ENCODE measurements at places on chromosomes 3 and 15. TPM values are rescaled to one million over a fixed set of nuclear protein-coding genes. Genes with fewer than 3 reads are reported as not detected.

Gene LAMB2
- total RNA-seq = not detected

DNA sequence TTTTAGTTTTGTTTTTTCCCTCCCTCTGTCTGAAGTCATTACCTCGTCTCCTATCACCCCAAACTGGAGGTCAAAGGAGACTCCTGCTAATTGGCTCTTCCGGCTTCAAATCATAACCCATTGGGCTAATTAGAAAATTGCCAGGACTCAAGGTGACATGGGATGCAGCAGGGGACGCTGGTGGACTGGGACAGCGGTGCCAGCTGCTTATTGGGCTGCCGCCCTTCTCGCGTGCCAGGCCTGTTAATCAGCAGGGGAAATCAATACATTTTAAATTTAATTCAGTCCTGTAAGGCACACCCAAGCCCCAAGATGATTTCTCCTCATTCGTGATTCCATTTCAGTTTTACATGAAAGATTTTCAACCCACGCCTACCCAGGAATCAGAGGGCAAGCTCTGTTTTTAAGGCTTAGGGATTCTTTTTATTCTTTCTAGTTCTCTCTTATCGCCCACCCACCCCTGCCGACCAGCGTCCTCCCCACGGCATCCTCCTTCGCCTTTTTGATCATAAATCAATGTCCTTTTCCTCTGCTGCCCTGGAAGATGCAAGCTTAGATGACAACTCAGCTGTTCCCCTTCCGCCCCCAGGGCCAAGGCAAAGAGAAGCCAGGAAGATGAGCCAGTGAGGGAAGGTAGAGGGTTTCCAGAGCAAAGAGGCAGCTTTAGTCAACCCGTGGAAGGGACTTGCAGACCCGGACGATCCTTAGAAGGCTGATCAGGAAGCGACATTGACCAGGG is 329.6 kb downstream of the UACA start:
- no peak for DNase-seq

Gene EPHB1
- total RNA-seq = 0.78 TPM

DNA sequence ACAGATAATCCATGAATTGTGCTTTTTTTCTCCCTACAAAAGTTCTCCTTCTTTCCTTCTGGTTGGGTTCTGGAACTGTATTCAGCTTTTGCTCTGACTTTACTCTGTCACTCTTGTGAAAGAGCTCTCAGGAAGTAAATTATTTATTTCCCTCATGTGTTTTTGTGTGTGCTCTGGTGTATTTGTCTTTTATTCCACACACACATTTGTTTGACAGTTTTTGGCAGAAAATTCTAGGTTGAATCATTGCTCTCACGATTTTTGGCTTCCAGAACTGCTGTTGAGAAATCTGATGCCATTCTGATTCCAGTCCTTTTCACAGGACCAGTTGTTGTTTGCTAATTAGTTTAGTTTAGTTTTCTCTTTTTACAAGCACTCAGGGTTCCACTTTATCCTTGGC is 172.8 kb downstream of the PLCH1 start:
- no peak for DNase-seq

DNA sequence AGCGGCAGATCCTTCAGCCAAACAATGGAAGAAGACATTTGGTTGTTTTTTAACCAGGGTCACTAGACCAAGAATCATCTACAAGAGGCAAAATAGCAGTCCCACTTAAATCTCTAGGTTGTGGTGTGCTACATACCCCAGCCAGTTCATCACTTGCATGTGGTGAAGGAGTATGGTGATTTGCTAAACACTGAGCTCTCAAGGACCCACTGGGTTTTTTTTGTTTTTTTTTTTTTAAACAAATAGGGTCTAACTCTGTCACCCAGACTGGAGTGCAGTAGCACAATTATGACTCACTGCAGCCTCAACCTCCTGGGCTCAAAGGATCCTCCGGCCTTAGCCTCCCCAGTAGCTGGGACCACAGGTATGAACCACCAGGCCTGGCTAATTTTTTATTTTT is 508.0 kb downstream of the FOXP1 start:
- DNase-seq = no peak

Measured in activated CD8-positive, alpha-beta T cell treated with anti-CD3 and anti-CD28 coated beads for 36 hours (primary cell).